Trophoblast cell (in vitro differentiated cells and primary cell): ENCODE measurements at places on chromosomes 3 and 15.
A peak's percentile ranks its signal among the peaks of the same experiment; 100 is the strongest.

DNA sequence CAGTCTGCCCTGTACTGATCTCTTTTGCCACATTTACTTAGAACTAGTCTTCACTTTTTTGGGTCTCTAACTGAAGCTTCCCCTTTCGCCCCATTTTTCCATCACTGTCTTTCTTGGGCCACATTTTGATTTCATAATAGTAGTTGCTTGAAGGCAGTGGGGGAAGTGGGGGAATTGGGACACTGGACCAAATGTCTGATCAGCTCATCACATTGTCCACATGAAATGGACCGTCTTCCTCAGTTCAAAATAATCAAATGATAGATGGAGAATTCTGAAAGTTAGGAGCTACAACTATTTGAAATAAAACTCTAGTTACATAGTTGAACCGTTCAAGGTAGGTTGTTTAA, 747 bp downstream of the PDCD6IP start:
- no peak for DNase-seq

DNA sequence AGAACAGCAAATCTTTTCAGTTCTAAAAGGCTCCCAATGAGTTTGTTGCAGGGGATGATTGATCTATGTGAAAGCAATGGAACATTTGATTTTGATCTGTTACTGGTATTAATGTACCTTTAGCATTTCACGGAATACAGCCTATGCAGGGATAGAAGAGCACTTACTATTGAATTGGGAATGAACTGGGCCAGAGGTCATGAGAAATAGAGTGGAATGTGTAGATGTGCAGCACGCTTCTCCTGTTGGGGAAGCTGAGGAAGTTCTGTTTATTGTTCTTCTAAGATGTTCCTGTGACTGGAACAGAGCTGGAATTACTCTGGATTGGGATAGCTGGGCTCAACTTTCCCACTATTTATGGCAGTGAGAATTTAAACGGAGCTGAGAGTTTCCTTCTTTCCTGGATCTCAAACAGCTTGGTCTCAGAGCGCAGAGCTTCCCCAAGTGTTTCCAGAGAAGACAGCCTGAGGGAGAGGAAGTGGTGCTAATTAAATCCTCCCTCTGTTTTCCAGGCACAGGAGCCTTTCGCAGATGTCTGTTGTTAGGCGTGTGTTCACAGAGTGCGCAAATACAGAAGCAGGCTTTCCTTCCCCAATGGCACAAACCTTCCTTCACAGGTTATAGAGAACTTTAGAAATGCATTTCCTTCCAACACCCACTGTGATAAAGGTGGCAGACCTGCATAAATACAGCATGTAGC, 32.5 kb downstream of the TPRG1 start:
- peak; percentile 5 for DNase-seq

GRCh38 chr3:2711081-2711480, 399.1 kb downstream of the IL5RA start:
- DNase-seq, result no peak

DNA sequence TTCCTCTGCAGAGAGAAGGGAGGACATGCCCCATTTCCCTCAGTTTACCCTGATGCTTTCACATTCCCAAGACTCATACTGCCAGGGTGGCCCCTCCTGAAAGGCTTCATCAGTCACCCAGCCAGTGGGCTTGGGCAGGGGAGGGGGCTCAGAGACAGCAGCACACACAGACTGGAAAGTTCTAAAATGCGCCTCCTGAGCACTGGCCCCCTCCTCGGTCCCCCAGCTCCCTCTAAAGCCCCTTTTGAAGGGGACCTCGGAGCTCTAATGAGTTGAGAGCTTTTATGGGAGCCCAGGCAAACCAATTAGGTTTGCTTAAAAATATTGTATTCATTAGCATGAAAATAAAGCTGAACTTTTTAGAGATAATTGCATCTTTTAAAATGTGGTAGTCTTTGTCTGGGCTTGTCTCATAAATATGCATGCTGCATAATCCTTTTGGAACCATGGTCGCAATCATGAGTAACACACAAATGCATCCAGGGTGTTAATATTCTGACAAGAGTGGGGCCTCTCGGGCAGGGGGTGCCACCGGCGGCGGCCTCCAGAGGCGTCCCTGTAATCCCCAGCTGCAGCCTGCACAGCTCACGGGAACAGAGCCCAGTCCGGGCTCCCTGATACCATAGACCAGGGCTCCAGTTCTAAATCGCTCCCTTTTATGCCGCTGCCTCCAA, 78.5 kb downstream of the RPLP1 start:
- DNase-seq, result no peak
